ENCODE measurements at places on chromosomes 1 and 21.

GRCh38 chr1:41799723-41800122 is 119.0 kb downstream of the HIVEP3 start:
- DNase-seq, result no peak

DNA sequence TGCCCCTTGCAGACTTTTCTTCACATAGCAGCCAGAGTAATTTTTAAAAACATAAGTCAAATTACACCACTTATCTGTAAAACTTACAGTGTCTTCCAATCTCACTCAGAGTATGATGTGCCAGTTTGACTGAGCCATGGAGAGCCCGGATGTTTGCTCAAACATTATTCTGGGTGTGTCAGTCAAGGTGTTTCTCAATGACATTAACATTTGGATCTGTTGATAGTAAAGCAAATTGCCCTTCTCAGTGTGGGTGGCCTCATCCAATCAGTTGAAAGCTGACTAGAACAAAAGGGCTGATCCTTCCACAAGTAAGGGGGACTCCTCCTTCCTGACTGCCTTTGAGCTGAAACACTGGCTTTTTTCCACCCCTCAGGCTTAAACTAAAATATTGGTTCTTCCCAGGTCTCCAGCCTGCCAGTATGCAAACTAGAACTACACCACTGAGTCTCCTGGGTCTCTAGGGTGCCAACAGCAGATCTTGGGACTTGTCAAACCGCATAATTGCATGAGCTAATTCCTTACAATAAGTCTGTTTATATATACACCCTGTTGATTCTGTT is 157.9 kb upstream of the CTTNBP2NL start:
- no peak for DNase-seq

- no peak for DNase-seq
Measured at GRCh38 chr1:39255222-39255621, 50.7 kb downstream of the MACF1 start.

DNA sequence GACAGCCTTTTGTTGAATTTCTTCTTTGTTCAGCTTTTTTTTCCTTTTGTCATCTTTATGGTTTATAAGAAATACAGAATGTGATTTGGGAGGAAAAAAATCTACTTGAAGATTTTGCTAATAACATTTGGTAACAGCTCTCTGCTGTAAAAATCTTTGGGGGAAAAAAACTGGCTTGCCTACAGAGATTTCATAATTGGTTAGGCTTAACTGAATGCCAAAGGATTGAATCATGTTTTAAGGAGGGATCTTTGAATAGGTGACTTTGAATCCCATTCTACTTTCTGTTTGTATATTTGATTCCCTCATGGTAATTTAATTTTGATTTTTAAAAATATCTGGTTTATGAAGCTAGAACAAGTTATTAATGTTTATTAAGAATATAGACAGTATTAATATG is 3.2 kb downstream of the BTF3L4 start:
- no peak for DNase-seq

- no peak for DNase-seq
Measured at GRCh38 chr1:166165661-166166328, 1.0 kb downstream of the FAM78B start.

DNA sequence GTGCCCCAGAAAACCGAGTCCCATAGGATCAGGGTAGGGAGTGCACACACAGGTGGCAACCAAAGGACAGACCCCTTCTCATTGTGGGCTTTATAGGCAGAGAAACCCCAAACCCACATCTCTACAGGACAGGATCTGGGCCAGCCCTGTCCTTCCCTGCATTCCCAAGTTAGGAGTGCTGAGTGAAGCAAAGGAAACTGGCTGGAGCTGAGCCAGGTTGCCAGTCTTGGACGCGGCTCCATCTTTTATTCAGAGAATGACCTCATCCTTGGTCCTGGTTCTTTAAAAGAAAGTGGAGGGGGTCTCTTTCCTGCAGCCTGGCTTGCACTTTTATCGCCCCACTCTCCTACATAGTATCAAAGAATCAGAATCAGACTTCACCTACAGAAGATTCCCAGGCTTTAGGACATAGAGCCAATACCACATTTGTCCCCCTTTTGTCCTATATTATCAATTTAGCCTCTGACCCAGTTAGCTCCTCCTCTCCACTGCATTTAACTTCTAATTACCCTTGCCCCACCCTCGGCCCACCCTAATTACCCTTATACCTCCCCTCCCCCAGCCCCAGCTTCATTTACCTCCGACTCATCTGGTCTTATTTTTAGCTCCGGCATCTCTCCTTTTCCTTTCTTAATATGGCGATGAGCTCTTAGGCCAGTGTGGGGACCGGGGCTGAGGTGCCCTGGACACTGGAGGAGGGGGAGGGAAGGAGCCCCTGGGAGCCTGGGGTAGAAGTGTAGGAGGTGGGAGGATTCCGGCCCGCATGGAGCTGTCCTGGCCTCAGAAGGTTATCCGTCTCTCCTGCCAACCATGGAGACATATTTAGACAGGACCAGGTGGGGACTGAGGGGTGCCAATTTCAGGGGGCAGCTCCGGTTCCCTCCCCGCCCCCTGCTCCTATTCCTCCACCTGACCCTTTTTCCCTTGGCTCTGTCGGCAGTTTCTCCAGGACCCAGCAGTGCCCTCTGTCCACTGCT is at the start of gene CASQ1:
CASQ1 (plus strand) TSS at position 927 of the 977 bp plus-strand sequence. CDS start 177 bp downstream, outside the sequence.
- no peak for DNase-seq

DNA sequence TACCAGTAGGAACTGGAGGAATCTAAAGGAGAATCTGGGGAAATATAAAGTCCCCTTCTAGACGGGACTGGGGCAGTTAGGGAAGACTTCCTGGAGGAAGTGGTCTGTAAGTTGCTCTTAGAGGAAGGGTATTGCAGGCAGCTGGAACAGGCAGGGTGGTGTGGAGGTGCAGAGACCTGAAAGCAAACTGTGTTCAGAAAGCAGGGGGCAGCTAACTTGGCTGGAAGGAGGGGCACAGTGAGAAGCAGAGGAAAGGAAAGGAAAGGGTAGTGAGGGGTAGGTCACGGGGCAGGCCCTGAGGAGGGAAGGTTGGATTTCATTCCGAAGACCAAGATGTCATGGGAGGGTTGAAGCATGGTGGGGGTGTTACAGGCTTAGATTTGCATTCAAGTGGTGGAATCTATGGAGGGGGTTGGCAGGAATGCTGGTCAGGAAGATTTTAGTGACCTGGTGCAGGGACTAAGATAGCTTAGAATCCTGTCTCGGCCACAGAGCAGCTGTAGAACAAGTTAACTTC is 240.7 kb downstream of the FOXD2 start:
- no peak for DNase-seq

GRCh38 chr1:86741947-86742572 is 37.7 kb downstream of the SH3GLB1 start:
- no peak for DNase-seq

DNA sequence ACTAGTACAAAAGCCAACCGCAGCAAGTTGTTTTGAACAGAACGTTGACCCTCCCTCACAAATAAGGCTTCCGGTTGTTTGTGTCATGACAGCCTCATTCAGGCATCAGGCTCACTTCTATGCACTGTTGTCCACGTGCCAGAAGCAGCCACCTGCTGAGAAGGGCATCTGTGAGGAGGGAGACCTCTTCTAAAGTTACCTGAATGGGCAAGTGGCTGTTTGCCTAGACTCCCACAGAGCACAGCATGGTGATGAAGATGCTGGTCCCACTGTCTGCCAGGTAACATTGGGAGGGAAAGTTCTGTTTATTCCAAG is 176.1 kb downstream of the CLIC6 start:
- no peak for DNase-seq

GRCh38 chr1:199098468-199098867 is 459.6 kb downstream of the PTPRC start:
- DNase-seq, result no peak

DNA sequence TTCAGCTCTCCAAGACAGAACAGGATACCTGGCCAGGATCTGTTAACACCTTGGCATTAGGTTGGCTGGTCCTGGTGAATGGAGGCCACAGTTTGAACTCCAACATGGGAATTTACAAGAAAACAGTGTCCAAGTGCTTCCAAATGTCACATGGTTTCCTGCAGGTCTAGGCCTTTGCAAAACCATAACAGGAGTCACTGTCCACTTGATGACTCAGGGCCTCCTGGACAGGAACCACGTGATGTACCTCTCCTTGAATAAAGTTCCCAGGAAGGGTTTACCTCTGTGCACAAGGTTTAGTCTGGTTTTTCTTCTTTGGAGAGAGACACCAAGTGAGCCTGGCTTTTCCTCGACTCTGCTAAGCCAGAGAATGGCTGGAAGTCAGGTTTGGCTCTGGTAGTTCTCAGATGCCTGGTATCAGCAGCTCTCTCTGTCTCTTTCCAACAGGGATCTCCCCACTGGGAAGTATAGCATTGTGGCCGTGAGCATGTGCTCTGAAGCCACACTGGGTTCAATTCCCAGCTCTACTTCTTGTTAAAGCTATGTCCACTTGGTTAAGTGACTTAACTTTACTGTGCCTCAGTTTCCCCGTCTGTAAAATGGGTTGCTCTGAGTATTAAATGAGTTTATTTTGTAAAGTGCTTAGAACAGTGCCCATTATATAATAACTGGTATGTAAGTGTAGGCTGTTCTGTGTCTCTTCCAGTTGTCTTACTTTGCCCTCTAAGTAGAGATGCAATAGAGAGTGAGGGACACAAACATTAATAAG is 27.3 kb upstream of the TMEM61 start:
- no peak for DNase-seq

DNA sequence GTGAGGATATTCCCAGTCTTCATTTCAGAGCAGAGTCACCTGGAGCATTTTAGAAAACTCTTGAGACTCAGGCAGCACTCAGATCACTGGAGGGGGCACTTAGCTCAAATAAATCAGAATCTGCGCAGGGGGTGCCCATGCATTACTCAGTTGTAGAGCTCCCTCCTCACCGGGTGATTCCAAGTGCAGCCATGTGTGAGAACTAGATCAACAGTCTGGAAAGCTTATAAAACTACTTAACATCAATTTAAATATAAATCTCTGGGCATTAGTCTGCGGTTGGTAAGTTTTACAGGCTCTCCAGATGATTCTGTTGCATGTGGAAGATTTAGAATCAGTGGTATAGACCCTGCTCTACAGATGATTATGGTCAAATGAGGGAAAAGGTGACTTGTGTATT is 128.6 kb downstream of the ST6GALNAC3 start:
- DNase-seq, result no peak

GRCh38 chr1:193819376-193819775 is 633.0 kb upstream of the B3GALT2 start:
- no peak for DNase-seq

GRCh38 chr1:71882226-71882625 is 400.1 kb downstream of the NEGR1 start:
- no peak for DNase-seq

- DNase-seq, result no peak
Measured at GRCh38 chr1:112997781-112998180, 41.8 kb upstream of the SLC16A1 start.

GRCh38 chr1:15734901-15735300 is 1.2 kb upstream of the SLC25A34 start:
- DNase-seq, result no peak

DNA sequence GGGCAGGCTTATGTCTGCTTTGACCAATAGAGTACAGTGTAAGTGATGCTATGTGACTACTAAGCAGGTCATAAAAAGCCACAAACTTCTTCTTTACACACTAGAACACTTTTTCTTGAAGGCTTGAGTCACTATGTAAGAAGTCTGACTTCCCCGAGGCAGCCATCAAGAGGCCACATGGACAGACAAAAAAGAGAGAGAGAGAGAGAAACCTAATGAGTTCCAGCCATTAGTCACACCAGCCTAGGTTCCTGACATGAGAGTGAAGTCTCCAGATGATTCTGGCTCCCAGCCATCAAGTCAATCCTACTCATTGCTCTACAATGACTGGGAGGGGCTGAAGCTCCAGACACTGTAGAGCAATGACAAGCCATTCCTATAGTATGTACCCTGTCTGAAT is 101.4 kb downstream of the LHX9 start:
- no peak for DNase-seq

DNA sequence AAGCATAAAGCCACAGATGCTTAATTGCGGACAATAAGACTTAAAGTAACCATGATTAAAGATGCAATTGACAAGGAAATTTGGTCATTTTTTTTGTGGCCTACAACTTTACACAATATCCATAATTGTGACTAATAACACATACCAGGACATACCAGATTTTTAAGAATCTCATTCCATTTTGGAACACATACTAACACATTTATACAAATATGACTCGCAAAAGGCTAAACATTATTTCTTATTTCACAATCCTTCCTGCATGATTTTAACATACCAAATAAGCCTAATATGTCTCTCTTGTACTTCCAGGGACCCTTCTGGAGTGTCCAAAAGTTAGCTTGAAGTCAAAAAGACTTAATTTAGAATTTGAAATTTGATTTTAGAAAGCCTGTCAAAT is 48.8 kb downstream of the DR1 start:
- no peak for DNase-seq

DNA sequence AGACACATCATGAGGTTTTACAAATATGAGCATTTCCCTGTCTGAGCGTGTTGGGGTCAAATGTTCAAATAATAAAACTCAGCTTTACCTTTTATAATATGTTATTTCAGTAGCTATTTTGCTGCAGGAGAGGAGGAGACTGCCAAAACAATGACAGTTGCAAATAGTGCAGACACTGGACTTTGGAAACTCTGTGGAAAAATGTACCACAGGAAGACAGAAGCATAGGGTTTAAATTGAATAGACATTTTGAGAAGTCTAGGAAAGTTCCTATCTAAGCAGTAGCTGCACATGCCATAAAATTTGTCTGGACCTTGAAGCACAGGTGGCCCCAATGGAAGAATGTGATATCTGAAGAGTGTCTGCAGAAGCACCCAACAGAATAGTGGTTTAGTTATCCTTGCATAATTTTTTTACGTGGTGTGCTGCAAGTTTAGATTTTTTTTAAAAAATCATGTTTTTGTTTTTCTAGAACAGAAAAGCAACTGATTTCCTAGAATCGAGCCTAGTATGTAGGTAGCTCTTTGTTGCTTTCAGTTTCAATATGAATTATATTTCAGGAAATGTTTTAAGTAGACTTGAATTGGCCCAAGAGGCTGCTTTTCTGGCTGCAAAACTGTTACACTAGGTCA is 14.0 kb upstream of the GBP5 start:
- no peak for DNase-seq

DNA sequence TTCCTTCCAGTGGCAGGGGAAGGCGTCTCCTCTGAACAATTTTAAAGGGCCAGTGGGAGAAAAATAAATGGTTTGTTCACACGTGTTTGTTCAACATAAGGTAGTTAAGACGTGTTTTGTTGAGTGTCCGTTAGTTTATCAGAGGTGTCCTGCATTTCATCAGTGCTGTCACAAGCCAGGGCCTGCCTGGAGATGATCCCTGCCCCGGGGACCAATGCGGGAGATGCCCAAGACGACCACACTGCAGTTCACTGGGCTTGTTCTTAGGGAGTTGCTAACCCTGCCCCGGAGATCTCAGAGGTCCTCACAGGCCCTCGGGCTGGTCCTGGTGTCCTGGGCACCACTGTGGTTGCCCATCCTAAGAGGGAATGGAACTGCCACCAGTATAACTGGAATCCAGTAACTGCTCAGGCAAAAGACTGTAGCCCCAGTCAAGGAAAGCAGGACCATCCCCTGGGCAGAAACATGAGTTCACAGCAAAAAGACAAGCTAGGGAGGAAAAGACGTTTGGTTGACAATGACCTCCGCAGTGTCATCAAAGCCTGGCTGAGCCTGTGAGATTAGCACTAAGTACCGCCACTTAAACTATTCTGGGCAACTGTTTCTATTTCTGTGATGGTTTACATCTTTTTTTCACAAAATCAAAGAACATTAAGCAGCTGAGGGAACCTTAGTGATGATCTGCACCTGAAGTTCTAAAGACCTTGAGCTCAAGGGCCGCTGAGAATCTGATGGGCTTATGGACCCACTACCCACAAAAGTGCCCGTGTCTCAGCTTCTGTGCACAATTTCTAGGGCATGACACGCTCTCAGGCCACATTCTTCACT is 44.9 kb upstream of the LIN9 start:
- DNase-seq, result no peak

Measured in C1 segment of cervical spinal cord (tissue), 14 donors.